Nucleus accumbens (tissue), 56 donors: ENCODE measurements at places on chromosomes 6 and 20.

- DNase-seq: no peak
Observed at GRCh38 chr20:22802296-22802695, 217.9 kb upstream of the FOXA2 start.

DNA sequence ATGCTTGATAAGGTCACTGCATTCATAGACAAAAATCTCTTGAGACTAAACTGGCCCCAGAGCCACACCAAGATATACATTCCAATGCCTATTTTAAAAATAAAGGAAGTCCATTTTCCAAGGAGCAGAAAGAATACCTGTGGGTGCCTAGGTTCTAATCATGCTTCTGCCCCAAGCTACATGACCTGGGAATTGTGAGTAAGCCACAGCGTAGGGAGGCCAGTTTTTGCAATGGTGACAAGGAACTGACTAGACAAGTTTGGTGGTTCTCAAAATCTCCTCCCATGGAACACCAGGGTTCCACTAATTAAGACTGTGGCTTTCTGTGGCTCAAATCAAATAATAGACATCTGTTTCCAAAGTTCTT is 83.3 kb downstream of the GMDS start:
- no peak for DNase-seq

DNA sequence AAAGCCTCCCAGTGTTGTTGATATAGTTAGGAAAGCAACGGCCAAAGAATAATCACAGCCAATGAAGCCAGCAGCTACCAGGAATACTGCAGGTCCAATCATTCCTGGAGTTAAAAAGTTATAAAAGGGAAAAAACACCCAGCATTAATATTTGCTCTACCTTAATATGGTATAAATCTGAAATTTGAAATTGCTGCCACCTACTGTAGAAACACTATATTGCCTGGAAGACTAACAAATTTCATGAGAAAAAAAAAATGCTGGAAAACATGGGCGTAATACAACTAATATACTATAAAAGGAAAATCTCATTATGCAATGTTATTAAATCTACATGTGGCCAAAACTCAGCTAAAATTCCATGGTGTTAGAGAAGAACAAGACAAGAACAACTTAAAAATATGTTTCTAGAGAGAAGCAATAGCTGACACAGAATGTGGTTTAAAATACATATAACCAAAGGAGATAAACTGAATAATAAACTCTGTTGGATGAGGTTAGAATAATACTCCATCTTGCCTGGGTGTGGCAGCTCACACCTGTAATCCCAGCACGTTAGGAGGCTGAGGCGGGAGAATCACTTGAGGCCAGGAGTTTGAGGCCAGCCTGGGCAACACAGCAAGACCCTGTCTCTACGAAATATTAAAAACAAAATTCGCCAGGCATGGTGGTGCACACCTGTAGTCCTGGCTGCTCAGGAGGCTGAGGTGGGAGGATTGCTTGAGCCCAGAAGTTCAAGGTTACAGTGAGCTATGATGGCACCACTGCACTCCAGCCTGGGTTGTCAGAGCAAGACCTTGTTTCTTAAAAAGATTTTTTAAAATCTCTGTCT is 43.1 kb downstream of the SLC17A5 start:
- no peak for DNase-seq

DNA sequence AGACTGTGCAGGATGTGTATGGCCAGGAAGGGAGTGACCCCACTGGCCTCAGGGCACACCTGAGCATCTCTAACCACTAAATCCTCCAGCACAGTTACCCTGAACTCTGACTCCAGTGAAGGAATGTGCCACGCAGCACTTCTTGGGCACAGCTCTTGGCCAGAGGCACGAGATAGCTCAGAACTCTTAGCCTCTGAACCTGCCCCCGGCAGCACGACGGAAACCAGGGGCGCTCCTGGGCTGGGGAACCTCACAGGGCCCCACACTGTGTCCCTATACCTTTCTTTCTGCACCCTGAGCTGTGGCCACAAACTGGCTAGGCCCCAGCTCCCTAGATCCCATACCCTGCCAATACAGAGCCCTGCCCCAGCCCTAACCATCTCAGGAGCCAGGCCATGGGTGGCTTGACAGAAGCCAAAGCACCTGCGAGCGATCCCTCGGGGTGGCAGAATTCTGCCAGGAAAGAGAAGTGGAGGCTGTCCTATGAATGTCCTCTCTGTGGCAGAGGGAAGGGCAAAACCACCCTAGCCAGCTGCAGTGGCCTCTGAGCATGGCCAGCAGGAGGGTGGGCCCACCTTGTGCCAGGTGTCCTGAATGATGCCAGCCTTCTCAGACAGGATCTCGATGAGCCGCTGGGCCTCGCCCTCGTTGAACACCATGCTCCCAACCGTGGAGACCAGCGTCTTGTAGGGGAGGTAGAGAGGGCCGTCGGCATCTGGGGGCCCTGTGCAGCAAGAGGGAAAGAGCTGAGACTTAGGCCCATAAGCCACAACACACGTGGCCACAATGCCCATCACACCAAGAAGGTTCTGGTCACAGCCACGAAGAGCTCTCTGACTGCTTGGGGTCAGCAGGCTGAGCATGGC is 39.4 kb downstream of the RRBP1 start:
- no peak for DNase-seq

GRCh38 chr6:80696268-80696667 is 589.8 kb downstream of the BCKDHB start:
- no peak for DNase-seq
